ENCODE measurements at places on chromosomes 1 and 21.

- DNase-seq = no peak
These were observed 135.7 kb upstream of the PROX1 start for GRCh38 chr1:213852107-213852506.

GRCh38 chr1:7463526-7463925 lies 307.6 kb upstream of the VAMP3 start:
- no peak for DNase-seq

GRCh38 chr1:73564294-73564693 lies 633.7 kb downstream of the LRRIQ3 start:
- DNase-seq = no peak

GRCh38 chr1:200415227-200415626 lies 5.4 kb upstream of the ZNF281 start:
- no peak for DNase-seq

DNA sequence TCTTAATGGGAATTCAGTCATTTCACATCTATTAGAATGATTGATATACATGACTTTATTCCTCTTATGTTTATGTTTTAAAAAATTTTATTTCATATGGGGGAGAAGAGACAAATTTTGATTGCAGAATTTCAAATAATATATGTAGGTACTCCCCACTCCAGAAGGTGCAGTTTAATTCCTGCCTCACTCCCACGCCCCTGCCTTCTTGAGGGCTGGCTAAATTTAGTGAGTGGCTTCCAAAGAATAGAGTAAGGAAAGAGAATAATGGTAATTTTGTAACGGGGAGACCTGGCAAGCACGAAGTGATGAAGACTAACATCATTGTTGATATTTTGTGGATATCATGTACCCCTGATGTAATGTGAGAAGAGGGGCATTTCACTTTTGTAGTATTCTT lies 94.7 kb upstream of the FAM78B start:
- DNase-seq = no peak

DNA sequence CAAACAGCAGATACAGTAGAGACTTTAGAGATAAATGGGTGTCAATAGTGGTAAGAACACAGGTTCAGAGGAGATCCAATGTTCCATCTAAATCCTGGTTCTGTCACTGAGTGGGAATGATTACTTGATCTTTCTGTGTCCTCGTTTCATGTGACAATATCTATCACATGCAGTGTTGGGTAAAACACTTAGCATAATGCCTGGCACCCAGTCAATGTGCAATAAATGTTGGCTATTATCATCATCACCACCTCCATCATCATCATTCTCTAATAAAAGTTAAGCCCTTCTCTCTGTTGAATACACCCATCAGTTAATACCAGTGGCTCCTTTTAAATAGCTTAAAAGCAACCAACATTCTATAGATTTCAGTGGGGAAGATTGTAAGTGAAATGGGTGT lies 184.7 kb downstream of the ST6GALNAC3 start:
- DNase-seq = no peak

DNA sequence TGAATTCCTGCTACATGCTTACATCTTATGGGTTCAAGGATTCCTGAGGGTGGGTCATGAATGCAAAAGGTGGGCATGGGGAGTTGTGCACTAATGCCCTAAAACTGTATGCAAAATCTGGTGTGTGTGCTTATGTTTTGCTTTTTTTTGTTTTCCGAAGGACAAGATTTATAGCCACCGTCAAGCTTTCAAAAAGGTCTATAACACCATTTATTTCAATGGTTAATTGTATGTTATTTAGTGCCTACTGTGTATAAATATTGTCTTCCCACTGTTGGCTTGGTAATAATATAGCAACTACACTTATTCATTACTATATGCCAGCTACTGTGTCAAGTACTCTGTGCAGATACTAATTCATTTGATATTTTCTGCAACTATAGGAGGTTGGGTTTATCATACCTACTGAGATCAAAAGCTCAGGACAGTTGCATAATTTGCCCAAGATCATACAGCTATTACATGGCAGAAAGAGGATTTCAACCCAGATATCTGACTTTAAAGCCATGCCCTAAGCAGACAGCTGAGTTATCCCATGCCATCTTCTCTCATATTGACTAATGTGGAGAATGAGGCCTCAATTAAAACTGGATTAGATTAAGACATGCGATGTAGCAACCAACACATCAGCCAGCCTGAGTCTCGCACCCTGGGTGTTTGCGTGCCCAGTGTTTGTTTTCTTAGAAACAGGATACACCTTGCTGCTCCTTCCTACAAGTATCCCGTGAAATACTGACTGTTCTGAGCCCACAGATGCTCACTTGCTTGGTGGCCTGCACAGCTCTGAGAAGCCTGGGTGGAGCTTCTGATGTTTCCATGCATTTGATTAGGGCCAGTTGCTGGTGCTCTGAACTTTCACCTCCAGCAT lies 34.6 kb downstream of the GADD45A start:
- DNase-seq = no peak

DNA sequence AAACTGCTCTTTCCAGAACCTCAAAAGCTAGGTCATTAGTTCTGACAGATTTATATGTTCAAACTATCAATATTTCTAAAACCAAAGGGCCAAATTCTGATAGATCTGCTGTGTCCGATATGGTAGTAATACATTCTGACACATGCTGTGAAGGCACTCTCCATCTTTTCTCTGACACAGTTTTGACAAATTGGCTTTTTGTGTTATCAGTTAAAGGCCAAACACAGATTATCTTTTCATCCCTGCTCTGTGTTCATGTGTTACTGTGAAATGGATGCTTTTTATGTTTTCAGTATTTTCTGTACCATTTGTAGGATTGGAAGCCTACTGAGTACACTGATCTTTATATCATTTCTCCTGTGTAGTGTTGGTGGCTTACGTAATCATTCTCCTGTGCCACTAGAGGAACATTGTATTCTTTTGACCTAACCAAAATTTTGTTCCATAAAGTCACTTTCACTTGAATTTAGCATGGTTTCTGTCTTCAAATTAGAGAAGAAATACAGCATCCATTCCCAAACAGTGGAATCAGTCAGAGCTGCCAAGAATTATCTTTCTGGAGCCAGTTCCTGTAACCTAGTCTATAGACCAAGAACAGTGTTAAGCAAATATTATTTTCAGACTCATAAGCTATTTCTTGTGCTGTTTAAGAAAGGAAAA lies 137.2 kb downstream of the ADGRL2 start:
- no peak for DNase-seq

GRCh38 chr1:108149796-108150467 lies 50.2 kb downstream of the SLC25A24 start:
- DNase-seq = no peak

GRCh38 chr21:35039595-35040289 lies 9.4 kb downstream of the RUNX1 start:
- DNase-seq = no peak

DNA sequence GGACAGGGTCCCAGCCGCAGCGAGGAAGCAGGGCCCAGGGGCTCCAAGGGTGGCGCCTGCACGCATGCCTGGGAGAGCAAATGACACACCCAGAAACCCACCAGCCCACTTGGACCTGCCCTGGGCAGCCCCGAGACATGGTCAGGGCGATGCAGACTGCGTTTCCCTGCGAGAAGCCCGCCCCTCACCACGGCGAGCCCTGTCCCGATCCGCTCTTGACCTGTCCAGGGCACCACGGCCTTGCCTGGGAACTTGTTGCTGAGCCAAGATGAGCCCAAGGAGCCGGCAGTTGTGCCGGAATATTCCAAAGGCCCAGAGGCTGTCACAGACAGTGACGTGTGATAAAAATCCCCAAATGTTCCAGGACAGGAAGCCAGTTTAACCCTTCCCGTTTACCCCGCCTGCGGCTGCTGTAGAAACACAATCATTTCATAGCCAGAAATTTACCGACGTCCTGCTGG lies 78.1 kb downstream of the SIK1 start:
- no peak for DNase-seq

GRCh38 chr1:59195151-59195550 lies 101.7 kb upstream of the FGGY start:
- no peak for DNase-seq

DNA sequence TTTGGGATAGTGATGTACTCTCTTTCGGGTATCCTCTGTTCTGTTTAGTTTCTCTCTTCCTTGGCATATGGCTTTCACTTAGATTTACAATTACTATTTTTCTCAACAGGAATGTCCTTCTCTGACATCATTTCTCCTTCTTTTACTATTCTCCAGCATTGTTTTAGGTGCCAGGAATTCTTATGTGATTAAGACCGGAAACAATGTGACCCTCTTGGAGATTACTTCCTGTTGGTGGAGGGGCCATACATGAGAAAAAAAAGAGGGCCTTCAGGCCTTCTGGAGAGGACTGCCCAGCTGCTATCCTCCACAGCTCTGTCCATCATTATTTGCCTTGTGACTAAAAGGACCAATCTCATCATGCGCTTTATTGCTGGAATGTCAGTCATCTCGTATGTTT lies 50.4 kb upstream of the ADAMTS5 start:
- DNase-seq = no peak

DNA sequence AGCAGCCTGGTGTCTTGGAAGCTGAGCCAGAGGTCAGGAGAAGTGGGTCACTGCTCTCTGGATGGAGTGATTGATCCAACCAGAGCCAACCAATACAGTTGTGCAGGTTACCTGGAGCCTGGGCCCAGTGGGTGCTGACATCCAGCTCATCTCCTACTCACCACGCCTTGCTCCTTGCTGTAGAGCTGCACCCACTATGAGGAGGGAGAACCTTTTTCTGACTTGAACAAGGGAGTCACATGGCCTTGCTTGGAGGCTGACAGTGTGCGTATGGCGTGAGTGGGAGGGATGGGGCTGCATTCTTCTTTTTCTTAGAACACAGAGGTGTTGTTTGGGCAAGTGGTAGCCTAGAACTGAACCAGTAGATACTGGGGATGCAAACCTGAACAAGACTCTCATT lies 201.1 kb upstream of the LMO4 start:
- DNase-seq = no peak

DNA sequence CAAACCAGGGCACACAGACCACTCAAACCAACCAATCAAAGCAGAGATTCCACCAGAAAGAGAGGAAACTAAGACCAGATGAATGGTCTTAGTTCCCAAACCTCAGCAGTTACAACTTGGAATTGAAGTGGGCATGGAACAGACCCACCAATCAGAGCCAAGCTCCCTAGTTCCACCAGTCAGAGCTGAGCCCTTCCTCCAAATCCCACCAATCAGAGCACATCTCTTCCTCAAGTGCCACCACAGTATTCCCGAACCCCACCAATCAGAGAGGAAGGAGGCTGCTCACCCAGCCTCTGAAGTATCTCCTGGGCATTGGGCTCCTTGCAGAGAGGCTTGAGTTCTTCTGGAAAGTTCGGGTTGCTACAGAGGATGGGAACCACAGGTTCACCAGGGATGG lies 1.4 kb downstream of the GUCA2A start:
- DNase-seq = no peak

DNA sequence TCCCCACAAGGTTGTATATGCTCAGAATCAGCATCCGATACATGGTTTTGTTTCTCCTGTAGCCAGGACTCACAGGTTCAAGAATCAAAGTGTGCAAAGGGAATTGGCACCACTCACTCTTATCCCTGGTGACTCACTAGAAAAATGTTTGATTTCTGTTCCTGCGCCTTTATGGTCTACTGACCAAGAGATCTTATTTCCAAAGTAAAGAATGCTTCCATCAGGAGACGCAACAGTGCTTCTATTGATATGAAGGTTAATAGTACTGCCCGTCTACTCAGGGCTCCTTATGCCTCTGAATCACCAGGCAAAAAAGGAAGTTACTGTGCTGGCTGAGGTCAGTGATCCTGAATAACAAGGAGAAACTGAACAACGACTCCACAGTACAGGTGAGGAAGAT lies 1392.0 kb upstream of the PRMT6 start:
- DNase-seq = no peak

GRCh38 chr1:225529726-225530125 lies 101.9 kb upstream of the LBR start:
- DNase-seq = no peak

DNA sequence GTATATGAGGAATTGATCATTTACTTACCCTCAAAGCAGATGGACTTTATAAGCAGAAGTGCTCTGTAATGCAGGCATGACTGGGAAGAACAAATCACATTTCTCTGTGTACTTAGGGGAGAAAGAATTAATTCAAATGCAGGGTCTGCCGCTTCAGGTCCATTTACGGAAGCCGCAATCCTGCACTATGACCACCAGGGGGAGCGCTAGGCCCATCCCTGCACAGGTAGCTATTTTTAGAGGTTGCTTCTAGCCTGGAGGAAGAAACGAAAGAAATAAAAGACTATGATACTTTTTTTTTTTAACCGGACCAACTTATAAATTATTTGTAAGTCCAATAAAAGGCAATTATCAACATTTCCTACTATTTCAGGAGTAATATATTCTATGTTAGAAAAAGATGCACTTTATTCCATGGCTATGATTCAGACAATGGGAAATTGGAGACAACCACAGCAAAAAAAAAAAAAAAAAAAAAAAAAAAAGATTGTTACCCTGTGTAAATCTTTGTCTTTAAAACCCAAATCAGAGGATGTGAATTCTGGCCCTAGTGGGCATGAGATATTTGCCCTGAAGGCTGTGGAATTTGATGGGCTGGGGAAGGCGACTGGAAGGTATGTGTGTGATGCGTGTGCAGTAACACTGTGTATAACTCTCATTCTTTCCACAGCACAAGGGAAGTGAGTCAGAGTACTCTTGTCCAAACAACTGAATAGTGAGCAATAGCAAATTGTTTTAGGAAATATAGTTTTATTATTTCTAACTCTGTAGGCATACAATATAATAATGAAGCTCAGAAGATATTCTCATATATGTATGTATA lies 12.9 kb upstream of the FYB2 start:
- DNase-seq = no peak

GRCh38 chr21:37974081-37974480 lies 57.8 kb upstream of the KCNJ6 start:
- no peak for DNase-seq

DNA sequence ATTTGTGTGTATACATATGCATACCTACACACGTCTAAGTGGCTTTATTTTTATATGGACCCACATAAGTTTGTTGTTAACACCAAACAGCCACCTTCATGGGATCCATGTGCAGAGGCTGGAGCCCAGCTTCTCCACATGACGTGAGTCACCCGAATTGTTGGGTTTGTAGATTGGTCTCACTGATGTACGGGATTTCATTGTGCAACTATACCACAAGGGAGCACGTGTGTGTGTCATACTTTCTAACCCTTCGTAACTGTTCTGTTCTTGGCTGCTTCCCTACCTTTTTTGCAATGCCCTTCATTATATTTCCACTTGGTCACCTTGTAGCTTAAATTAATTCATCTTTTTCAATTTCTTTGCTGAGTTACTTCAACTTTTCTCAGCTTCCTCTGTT lies 21.0 kb downstream of the SPRTN start:
- DNase-seq = no peak
